Lung (tissue), 17 donors: ENCODE measurements at places on chromosomes 1 and 21. TPM values are rescaled to one million over a fixed set of nuclear protein-coding genes. Genes with fewer than 3 reads are reported as not detected.

- DNase-seq: no peak
- no peaks in the 10 kb centered on the region for H3K36me3 ChIP-seq
- H3K4me3 ChIP-seq: no peak overlapping the region
- H3K27me3 ChIP-seq: no peaks in the 10 kb centered on the region
- H3K27ac ChIP-seq: no peak overlapping the region
Observed at GRCh38 chr21:37783016-37783415, 133.2 kb downstream of the KCNJ6 start.

- no peak overlapping the region for H3K27ac ChIP-seq
- no peaks in the 10 kb centered on the region for H3K27me3 ChIP-seq
- H3K4me1 ChIP-seq: no peaks in the 10 kb centered on the region
- H3K4me3 ChIP-seq: no peak overlapping the region
- no peaks in the 10 kb centered on the region for H3K36me3 ChIP-seq
Observed at GRCh38 chr1:150049926-150050325, 17.6 kb upstream of the VPS45 start.

DNA sequence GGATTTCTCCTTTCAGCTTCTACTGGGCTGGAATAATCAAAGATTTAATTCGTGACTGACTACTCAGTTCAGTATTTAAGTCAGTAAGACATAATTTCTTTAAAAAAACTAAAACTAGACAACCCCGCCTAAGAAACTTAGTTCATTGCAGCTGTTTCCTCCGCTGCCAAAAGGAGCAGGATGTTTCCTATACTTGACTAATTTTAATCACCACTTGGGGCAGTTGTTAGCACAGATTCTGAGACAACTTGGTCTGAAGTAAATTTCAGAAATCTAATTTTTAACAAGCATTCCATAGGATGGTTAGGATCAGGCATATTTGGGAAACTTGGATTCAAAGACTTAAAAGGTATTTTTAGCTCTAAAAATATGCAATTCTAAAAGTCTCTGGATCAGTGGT is 34.0 kb downstream of the EPRS1 start:
- no peaks in the 10 kb centered on the region for H3K4me1 ChIP-seq
- H3K36me3 ChIP-seq: peaks cover 14% of the 10 kb centered on the region
- no peak overlapping the region for H3K27ac ChIP-seq
- DNase-seq: no peak
- no peaks in the 10 kb centered on the region for H3K27me3 ChIP-seq
- H3K4me3 ChIP-seq: no peak overlapping the region

The CRNN gene
- polyA plus RNA-seq: 0.31 TPM

- no peaks in the 10 kb centered on the region for H3K36me3 ChIP-seq
- H3K4me3 ChIP-seq: no peak overlapping the region
- no peaks in the 10 kb centered on the region for H3K27me3 ChIP-seq
- no peak overlapping the region for H3K27ac ChIP-seq
- DNase-seq: no peak
- H3K4me1 ChIP-seq: peaks cover 20% of the 10 kb centered on the region
Observed at GRCh38 chr1:67733681-67734322, 48.8 kb downstream of the GADD45A start.

The NENF gene
- polyA plus RNA-seq: 94.7 TPM

The MGST3 gene
- polyA plus RNA-seq: 180 TPM
